ENCODE measurements at places on chromosomes 4 and X.

DNA sequence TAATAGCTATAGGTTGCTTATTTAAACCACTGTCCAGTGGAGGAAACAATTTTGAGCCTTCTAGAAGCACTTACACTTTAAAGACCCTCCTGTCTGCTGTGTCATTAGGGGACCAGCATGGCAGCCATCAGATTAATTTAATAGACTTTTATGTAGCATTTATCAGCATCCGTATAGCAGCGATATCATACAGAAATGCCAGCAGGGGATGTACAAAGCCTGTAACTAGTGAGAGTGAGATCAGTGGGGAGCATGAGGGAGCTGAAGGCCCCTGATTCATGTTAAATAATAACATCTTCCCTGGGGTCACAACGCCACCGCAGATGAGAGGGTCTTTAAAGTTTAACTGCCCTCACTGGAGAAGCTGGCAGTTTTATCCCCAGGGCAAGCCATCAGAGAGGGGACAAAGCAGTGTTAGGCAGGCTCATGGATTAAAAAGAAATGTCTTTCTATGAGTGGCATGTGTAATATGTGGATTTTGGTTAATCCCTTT, 144.7 kb downstream of the PDGFRA start:
- DNase-seq, result no peak

GRCh38 chrX:74162199-74162598, 141.8 kb upstream of the ZCCHC13 start:
- DNase-seq, result no peak

DNA sequence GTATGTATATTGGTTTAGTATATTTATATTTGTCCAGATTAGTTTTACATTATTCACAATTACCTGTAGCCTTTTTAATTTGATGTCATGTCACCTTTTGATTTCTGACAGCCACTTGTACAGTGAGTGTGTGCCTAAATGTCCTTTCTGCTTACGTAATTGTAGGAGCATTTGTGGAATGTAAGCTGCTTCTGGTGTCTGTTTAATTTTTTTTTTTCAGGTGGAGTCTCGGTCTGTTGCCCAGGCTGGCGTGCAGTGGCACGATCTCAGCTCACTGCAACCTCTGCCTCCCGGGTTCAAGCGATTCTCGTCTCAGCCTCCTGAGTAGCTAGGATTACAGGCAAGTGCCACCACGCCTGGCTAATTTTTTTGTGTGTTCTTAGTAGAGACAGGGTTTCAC, 91.2 kb upstream of the XAGE2 start:
- no peak for DNase-seq

DNA sequence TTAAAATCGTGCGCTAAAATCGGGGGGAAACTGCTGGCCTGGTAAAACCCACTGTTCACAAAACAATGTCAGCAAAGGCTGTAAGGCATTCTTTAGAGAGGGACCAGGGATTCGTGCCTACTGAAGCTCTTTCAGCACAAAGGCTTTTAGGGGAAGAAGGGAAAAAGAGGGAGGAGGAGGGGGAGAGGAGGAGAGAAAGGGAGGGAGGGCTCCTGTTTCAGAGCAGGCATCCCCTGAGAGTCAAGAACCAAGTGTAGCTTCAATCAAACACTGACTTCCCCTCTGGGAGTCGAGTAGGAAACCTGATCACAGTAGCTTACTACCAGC, 9.5 kb downstream of the BCOR start:
- DNase-seq, result no peak

DNA sequence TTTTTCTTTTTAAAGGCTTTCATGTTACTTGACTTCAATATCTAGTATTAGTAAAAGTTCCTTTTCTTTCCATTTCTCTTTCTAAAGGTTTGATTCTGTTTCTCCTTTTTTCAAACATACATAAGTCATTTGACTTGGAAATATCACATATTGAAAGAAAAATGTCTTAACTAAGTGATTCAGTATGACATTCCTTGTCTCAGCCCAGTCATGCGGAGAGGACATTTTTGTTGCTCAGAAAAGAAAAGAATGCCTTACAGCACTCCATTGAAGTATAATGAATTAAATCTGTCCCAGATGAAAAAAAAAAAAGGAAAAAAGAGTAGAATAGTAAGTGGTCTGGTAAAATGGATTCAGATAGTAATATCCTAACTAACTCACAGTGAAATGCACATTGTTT, 466.1 kb downstream of the ADGRL3 start:
- no peak for DNase-seq

DNA sequence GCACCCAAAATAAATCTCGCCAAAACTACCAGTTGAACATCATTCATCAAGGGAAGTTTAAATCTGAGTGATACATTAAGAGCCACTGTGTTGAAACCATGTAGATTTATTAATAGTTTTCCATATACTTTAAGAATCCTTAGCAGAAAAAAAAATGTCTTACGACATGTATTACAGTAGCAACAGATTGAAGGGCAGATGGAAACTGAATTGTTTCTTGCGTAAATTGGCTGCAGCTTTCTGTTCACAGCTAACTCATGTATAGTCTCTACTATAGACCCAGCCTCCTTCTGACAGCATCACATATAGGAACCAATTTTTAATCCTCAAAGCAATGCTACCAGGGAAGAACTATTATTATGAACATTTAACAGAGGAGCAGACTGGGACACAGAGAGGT, 195.2 kb upstream of the PUDP start:
- DNase-seq, result no peak

- DNase-seq, result no peak
Observed at GRCh38 chrX:15812192-15812938, 22.1 kb downstream of the ZRSR2 start.

GRCh38 chrX:129097668-129098067, 425.6 kb downstream of the SMARCA1 start:
- DNase-seq, result no peak

DNA sequence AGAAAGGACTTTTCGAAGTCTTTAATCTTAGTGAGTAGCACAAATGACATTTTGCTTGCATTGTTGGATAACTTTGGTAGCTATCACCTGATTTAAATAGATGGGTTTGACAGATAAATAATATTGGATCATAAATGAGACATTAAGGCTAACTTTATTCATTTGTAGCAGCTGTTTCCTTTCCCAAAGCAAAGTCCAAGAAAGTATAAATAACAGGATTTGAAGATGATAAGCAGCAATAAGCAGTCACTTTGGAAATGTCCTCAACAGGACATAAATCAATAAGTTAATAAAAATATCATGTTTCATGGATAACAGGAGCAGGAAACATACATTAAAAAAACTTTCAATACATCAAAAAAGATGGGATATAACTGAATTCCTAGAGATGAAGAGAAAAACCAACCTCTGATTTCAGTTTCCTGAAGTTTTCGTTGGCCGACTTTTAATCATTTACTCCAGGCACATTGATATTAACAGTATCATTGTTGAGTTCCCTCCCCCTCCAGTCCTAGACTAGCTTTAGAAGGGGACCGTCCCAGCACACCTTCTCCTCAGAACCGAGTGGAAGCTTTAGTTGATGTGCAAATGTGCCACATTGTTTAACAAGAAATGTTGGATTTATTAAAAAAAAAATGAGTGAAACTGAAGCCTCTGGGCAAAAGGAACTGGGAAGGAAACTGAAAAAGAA, 169.9 kb upstream of the AGA start:
- no peak for DNase-seq

GRCh38 chr4:74016068-74016467, 17.6 kb upstream of the CXCL5 start:
- no peak for DNase-seq

DNA sequence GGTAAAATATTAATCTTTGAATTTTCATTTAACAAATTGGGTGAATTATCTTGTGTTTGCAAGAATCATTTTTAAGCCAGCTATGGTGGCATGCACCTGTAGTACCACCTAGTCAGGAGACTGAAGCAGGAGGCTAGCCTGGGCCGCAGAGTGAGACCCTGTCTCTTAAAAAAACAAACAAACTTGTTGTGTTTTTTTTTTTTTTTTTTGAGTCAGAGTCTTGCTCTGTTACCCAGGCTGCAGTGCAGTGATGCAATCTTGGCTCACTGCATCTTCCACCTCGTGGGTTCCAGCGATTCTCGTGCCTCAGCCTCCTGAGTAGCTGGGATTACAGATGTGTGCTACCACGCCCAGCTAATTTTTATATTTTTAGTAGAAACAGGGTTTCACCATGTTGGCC, 2.2 kb downstream of the TXLNG start:
- DNase-seq, result no peak

- no peak for DNase-seq
Observed at GRCh38 chr4:110781944-110782343, 159.1 kb upstream of the PITX2 start.

DNA sequence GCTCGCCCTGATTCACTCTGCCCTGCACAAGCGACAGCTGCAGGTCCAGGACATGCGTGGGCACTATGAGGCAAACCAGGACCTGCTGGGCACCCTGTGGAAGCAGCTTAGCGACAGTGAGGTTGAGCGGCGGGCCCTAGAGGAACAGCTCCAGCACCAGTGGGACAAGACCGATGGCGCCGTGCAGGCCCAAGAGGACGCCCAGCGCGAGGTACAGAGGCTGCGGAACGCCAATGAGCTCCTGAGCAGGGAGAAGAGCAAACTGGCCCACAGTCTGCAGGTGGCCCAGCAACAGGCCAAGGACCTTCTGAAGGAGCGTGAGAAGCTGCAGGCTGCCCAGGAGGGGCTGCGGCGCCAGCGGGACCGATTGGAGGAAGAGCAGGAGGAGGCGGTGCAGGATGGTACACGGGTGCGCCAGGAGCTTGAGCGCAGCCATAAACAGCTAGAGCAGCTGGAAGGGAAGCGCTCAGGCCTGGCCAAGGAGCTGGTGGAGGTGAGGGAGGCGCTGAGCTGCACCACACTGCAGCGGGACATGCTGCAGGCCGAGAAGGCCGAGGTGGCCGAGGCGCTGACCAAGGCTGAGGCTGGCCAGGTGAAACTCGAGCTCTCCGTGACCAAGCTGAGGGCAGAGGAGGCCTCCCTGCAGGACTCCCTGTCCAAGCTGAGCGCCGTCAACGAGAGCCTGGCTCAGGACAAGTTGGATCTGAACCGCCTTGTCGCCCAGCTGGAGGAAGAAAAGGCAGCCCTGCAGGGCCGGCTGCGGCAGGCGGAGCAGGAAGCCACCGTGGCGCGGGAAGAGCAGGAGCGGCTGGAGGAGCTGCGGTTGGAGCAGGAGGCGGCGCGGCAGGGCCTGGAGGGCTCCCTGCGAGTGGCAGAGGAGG, 12.8 kb downstream of the SMIM10L2A start:
- DNase-seq, result no peak

DNA sequence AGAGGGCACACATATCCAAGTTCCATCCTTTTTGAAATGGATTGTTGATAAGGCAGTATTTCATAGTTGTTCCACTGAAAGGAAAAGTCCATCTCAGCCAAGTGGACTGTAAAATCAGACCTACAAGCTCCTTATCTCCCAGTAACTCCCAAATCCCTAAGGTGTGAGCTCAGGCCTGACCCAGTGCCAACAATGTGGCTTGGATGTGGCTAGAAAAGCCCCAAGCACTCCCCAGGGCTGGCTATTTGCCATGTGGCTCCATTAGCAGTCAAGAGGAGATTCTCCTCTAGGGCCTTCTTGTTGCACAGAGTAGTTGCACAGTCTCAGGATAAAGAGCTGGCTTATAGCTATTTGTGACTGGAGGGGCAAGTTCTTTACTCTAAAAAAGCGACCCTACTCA, 25.0 kb upstream of the DGKK start:
- DNase-seq, result no peak

- no peak for DNase-seq
Observed at GRCh38 chr4:169791062-169791461, 33.3 kb upstream of the HPF1 start.

- no peak for DNase-seq
Observed at GRCh38 chr4:173532725-173533511, 2.9 kb upstream of the HAND2 start.

DNA sequence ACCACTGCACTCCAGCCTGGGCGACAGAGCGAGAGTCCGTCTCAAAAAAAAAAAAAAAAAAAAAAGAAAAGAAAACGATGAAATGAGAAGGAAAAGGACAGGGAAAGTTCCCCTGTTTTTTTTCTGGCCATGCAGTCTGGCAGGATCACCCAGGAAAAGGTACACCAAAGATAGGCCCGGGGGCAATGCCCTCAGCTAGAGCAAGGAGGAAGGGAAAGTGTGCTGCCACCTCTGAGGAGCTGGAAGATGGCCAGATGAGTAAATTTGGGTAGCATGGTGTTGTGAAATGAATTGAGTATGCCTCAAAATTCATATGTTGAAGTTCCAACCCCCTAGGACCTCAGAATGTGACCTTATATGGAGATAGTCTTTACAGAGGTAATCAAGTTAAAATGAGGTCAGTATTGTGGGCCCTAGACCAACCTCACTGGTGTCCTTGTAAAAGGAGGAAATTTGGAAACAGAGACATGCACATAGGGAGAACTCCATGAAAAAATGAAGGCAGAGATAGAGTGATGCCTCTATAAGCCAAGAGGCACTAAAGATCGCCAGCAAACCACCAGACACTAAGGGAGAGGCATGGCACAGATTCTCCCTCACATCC, 28.9 kb downstream of the MAOB start:
- no peak for DNase-seq

GRCh38 chr4:38762560-38762959, 20.2 kb downstream of the TLR10 start:
- no peak for DNase-seq

DNA sequence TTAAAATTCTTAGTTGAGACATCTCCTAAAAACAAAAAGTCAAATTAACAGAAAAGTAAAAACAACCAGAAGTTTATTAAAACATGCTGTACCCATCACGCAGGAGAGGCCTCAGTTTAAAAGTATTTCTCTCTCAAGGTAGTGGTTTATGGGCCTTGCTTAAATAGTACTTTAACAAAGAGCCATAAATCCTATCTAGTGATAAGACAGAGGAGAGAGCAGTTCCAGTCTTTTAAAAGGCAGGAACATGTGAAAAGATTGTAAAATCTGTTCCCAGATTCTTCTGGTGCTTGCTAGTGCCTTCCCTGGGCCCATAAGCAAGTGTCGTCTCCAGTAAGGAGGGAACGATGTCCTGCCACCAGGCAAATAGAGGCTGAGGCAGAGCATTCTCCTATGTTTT, 476.3 kb upstream of the ADGRL3 start:
- DNase-seq, result no peak

DNA sequence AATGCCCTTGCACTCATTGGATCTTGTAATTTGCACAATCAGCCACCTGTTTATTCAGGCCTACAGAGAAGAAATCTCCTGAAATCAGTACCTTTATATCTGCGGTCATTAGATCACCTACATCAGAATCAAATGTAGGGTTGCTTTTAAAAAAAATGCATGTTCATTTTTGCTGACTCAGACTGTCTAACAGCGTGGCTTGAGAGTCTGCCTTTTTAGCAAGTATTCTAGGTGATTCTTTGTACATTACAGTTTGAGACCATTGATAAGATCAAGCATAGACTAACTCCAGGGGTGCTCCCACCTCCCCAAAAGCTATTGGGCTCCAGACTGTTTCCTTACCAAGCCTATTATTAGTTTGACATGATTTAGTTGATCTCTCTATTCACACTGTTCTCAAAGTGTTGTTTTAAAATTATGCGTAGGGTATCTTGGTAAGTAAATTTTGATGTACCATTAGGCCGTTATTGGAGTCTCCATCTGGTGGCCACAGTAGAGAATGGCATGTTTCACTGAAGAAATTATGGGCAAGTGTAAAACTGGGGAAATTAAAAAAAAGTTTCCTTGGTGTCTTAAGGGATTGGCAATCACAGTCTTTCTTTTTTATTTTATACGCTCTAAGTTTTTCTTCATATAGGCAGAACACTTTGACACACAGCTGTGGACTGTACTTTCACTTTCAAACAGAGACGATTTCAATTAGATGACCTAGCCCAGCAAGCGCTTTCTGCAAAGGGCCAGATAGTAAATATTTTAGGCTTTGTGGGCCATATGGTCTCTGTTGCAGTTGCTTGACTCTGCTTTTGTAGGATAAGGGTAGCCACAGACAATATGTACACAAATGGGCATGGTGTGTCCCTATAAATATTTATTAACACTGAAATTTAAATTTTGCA, 33.7 kb upstream of the MSL3 start:
- DNase-seq, result no peak
